Amniotic stem cell (primary cell): ENCODE measurements at places on chromosomes 4 and X.

DNA sequence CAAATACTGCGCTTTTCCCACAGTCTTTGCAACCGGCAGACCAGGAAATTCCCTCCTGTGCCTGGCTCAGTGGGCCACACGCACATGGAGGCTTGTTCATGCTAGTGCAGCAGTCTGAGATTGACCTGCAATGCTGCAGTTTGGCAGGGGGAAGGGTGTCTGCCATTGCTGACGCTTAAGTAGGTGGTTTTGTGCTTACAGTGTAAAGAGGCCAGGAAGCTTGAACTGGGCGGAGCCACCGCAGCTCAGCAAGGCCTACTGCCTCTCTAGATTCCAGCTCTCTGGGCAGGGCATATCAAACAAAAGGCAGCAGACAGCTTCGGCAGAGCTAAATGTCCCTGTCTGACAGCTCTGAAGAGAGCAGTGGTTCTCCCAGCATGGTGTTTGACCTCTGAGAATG lies 390.5 kb upstream of the TECRL start:
- DNase-seq: no peak

DNA sequence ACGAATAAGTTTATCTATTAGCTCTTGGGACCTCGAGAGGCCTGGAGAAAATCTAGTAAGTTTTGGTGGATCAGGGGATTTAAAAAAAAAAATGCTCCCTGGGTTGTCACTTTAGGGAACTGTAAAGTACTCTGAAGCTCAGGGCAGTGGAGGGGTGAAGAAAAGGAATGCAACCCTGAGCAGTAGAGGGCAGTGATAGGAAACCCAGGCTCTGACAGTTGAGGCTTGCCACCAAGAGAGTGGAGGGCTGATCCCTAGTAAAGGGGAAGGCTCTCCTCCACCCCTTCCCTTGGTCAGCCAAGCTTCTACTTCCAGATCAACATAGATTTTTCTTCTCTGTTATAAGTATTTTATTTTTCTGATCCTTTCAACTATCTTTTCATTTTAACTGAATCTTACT lies 73.1 kb downstream of the FBXO8 start:
- no peak for DNase-seq

DNA sequence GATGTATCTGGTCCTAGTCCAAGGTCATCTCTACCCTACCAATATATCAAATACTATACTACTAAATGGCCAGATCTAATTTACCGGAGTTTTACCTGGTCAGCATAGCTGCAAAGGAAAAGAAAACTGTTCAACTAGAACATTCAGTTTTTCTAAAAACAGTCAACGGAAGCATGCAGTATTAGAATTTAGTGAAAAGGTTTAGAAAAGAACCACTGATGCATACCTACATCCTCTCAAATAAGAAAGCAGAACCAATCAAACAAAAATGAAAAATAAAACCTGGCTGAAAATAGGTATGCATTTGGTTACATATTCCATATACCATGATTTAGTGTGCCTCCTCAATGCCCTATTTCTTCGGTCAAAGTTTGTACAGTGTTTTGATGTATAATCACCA lies 140.0 kb downstream of the CHM start:
- DNase-seq: no peak

- DNase-seq: no peak
Observed at GRCh38 chr4:55959655-55960054, 10.9 kb downstream of the CEP135 start.

GRCh38 chr4:154067786-154068185 lies 278.9 kb upstream of the SFRP2 start:
- DNase-seq: no peak

- no peak for DNase-seq
Observed at GRCh38 chr4:113560579-113560978, 201.0 kb downstream of the CAMK2D start.

- DNase-seq: no peak
Observed at GRCh38 chrX:152950786-152951185, 43.1 kb downstream of the PNMA5 start.

DNA sequence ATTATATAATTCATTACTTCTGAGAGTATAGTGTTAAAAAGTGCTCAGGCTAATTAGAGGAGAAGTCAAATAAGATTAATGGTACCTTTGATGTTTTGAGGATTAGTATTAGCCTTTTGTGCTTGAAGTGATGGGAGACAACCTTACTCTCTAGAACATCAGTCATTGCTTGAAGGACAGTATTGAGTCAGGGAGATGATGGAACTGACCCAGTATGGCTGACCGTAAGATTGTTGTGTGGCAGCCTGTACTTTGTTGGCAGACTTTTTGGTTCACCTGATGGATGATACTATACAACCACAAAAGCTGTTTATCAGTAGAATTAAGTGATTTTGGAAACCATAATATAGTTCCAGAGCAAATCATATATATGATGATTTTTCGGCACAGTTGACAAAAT lies 9.9 kb downstream of the OGT start:
- DNase-seq: no peak

- DNase-seq: no peak
Observed at GRCh38 chr4:93467484-93468155, 360.9 kb upstream of the ATOH1 start.

DNA sequence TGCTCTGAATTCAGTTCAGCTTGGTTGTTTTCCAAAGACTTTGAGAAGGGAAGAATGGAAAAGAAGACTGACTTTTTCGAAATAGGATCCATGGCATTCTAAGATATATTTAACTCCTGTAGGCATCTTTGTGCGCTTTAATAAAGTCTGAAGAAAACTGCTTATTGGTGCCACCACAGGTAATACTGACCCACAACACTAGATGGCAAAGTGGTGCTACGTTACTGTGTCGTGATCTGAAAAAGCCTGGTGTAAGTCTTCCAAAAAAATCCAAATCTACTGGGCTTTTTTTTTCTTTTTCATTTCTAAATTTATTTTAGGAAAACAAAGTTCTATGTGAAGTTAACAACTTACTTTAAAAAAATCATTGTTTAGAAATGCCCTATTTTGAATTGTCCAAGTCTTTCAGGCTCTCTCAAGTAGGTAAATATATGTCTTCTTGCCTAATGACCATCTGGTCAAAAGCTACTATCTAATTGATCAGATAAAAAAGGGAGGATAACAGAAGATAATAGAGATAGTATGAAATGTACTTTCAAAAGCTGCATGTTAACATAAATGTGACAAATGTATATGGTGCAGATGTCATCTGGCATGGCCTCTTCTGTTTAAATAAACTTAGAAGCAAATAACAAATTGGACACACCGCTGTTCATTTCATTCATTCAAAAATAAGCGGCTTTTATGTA lies 47.0 kb upstream of the MID1IP1 start:
- DNase-seq: peak; percentile 12

DNA sequence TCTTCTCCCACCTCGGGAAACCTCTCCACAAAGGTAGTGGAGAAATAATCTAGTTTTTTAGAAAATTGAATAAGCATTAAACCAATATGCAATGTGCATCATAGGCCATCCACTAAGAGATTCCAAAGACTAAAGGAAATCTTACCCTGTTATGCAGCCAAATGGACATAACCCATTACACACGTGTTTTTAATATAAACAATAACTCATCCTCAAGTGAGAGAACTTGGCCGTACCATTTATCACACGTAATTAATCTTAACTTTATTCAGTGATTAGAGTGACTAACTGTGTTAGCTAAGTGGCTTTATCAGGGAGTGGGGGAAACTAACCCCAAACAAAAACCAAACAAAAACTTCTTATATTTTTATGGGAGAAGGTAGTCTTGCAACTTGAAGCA lies 57.8 kb downstream of the AFM start:
- no peak for DNase-seq

DNA sequence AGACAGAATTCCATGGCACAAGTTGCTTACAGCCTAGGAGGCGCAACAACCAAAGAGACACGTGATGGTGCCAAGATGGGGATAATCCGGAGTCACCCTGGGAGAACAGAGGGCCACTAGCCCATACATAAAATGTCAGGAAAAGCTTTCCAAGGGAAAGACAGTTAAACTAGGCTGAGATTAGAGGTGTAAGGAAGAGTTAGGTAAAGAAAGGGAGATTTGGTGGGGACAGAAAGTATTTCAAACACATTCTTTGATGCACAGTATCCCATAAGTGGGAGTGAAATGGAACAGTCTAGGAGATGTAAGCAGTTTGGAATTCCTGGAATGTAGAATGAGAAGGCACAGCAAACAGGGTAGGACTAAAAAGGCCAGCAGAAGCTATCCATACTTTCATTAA lies 860.9 kb upstream of the LCORL start:
- DNase-seq: peak; percentile 11

DNA sequence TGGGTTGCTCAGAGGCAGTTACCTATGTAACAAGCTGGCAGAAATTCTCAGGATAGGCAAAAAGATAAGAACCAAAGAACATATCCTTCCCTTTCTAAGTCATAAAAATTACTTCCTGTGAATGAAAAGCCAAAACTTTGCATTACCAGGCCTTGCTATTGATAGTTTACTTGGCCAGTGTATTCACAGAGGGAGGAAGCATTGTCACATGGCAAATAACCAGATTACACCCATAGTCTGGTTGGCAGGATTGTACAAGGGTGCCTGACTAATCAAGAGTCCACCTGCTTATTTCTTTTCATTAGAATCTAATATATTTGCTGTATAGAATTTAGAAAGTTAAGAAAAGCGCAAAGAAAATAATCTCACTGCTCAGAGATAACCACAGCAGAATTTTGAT lies 14.1 kb downstream of the XIAP start:
- DNase-seq: no peak

DNA sequence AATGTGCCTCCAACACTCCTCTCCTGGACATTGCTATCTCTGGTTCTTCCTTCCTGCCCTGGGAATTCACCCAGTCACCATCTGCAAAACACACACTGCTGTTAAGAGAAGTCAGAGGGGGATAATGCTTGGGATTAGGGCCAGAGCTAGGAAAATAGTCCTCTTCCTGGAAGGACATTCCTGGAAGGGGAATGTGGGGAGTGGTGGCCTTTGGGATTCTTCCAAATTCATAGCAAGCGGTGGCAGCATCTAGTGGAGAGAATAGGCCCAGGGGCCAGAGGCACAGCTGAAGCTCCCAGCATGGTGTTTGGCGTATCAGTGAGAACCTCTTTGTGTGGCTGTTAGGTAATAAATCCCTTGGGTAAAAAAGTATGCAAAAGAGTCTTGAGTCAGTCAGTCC lies 34.3 kb downstream of the SHROOM4 start:
- no peak for DNase-seq

GRCh38 chr4:126995235-126995634 lies 637.5 kb upstream of the INTU start:
- no peak for DNase-seq

DNA sequence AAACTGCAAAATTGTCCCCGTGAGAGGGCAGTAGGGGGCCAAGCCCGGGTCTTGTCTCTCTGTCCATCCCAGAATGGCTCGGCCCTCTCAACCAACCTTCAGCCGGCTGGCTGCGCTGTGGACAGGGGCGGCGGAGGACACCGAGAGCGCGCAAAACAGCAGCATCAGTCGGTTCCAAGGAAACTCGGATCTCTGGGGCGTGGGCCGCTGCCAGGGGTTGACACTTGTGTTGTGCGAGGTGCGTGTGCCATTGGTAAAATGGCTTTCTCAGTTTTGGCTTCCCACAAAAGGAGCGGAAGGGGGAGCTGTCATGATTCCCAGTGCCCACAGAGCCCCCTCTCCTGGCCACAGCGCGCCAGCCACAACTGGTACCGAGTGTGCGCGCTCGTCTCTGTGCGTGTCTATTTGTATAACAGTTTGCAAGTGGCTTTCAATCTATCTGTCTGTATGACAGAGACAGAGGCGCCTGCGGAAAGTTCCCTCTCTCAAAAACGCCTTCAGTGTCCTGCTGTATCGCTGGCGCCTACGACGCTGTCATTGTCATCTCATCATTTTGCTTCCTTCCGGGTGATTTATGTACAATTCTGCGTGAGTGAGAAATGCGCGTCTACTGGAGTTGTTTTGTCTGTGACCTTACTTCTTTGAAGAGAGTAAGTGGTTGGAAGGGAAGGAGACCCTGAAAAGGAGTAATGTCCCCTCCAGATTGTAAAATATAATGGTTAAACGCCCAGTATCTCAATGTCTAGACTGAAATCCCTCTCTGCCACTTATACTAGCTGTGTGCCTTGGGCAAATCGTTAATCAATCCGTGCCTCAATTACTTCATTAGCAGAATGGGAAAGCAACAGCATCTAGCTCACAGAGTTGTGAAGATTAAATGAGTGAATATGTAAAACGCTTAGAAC lies 1.8 kb downstream of the DKK2 start:
- DNase-seq: no peak

DNA sequence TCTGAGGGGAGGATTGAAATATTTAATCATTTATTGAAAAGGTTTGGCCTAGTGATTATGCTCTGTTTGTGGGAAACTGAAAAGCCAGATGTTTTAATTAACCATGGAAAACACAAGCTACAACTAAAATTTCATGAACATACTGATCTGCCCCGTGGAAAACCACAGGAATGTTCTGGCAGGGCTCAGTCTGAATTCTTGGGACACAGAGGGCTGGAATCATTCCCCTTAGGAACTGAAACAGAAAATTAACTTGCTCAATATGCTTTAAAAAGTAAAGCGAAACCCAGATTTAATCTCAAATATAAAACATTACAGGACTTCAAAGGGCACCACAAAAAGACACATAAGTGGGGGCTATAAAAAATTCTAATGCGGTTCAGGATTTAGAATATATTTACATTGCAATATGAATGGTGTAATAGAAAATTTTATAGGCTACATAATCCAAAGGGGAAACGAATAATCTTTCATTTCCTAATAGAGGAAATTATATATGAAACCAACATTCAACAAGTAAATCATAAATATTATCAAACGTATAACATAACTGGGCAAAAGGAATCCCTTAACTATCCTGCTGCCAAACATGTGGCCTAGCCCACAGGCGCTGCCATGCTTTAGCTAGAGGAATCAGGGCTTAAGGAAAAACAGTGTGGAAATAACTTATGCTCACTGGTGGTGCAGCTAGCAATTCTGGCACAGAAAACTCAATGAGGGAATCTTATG lies 70.9 kb downstream of the APBB2 start:
- peak; percentile 65 for DNase-seq

GRCh38 chr4:128793859-128794672 lies 15.4 kb upstream of the JADE1 start:
- no peak for DNase-seq

DNA sequence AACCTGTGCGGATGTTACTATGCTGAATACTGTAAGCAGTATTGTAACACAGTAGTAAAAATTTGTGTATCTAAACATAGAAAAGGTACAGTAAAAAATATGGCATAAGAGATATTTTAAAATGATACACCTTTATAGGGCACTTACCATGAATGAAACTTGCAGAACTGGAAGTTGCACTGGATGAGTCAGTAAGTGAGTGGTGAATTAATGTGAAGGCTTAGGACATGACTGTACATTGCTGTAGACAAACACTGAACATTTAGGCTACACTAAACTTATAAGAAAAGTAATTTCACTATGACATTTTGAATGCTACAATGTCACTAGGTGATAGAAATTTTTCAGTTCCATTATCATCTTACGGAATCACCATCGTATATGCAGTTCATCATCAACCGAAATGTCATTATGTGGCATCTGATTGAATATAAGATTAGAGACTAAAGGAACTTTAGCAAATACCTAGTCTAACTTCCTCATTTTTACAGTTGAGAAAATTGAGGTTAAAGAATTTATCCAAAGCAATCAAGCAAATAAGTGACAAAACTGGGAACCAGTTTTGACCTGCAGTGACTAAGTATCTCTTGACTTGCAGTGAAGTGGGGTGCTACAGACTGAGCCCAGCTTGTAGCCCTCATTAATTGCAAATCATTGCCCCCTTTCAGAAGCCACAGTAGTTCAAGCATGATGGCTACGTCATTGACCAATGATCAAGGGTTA lies 55.3 kb downstream of the EGF start:
- no peak for DNase-seq
